ENCODE measurements at places on chromosomes 4 and X.
A peak's percentile ranks its signal among the peaks of the same experiment; 100 is the strongest.

GRCh38 chr4:80074651-80075050 is 1.6 kb upstream of the ANTXR2 start:
- DNase-seq = no peak

DNA sequence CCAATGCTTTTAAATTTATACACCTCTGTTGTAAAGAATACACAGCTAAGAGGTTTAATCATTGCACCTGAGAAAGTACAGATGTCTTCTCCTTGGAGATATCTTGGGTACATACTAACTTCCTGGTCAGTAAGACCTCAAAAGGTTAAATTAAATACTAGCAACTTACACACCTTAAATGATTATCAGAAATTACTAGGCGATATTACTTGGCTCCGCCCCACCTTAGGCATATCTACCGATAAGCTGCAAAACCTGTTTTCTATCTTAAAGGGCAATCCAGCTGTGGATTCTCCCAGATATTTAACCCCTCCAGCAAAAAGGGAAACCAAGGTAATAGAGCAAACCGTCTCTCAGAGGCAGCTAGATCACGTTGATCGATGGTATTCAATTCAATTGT is 819.4 kb downstream of the FAM133A start:
- no peak for DNase-seq

- peak; percentile 10 for DNase-seq
These were observed 687 bp upstream of the ZNF275 start for GRCh38 chrX:153333266-153333665.

GRCh38 chrX:86322913-86323312 is 174.7 kb downstream of the DACH2 start:
- DNase-seq = no peak

GRCh38 chrX:45134315-45134731 is 66.4 kb downstream of the DIPK2B start:
- DNase-seq = no peak

DNA sequence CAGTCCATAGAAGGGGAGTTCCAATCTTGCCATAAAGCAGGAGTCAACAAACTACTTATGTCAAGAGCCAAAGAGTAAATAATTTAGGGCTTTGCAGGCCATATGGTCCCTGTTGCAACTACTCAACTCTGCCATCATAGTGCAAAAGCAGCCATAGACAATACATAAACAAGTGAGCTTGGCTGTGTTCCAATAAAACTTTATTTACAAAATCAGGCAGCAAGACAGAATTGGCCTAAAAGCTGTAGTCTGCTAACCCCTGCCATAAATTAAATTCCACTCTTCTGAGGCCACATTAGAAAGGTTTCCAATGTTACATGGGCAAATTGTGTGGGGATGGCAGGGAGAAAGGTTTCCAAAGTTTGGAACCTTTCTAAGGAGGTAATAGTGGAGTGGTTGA is 14.7 kb downstream of the TRMT2B start:
- DNase-seq = no peak

All from brain microvascular endothelial cell (primary cell).